Bronchial epithelial cell (primary cell): ENCODE measurements at places on chromosomes 12 and 14. TPM values are rescaled to one million over a fixed set of nuclear protein-coding genes. Genes with fewer than 3 reads are reported as not detected.
A peak's percentile ranks its signal among the peaks of the same experiment; 100 is the strongest.

GRCh38 chr12:12198124-12198523, 68.7 kb downstream of the LRP6 start:
- no peak for DNase-seq

The LRRC43 gene
- under 0.01 and 0.51 TPM in 2 replicates for total RNA-seq

The BCL7A gene
- 16.3 and 17.1 TPM in 2 replicates for total RNA-seq

DNA sequence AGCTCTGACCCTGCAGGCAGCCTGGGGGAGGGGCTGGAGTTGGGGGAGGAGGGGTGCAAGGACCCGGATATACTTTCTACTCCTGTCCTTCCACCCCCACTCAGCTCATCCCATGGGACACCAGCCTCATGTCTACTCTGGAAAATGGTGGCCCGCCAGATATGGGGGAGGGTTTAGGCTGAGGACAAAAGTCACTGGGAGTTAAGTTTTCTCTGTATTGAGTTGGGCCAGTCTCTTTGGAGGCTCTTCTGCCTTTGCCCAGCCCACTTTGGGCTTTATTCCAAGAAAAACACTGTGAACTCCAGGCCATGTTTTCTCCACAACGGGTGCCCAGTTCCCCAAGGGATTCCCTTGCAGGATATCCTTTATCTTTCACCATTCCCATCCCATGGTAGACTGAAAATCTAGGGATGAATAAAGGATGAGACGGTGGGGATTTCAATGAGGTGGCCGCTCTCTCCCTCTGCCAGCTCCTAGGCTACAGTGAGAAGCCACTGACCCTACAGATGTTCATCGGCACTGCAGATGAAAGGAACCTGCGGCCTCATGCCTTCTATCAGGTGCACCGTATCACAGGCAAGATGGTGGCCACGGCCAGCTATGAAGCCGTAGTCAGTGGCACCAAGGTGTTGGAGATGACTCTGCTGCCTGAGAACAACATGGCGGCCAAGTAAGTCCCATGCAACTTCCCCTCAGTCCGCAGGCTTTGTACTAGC, 4.9 kb downstream of the NFATC4 start:
- no peak for DNase-seq

DNA sequence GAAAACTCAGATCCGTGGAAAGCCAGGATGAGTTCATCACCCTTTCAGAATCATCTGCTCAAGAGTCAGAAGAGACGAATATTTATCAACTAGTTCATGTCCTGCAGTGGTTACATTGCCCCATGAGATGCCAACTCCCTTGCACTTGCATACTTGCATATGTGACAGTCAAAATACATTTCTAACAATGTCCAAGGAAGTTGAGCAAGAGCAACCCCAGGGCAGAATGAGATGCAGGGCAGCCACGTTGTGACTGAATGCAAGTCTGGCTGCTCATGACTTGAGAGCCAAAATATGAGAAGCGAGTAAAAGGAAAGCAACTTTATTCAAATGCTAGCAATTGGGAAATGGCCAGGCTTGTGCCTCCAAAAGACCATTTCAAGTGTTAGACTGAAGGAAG, 23.6 kb upstream of the UTP20 start:
- DNase-seq: no peak

DNA sequence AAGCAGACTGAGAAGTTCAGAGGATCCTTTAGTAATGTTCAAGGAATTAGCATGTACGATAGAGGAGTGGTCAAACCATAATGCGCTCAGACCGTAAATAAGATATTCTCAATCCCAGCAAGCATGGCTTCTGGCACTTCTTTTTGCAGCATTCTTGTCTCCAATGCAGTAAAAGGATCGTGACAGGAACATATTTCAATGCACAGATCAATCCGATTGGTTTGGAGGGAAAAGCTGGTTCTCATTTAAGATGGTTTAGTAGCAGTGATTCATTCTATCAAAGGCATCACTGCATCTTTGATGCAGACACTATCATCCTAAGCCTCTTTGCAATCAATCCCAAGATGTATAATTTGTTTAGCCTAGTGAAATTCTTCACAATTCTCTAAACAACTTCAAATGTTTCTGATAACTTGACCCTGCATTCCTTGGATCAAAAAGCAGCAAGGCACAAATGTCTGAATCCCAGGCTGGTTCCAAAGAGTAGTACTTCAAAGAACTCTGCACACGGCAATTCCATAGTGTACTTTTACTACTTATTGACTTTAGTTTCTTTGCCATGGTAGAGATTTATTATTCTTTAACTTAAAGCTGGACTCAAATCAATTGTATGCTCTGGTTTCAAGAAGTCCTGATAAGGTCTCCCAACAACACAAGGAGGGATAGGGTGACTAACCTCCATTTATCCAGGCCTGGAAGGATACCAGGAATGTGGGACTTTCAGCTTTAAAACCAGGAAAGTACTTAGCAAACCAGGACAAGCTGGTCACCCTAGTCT, 96.8 kb upstream of the MDM1 start:
- no peak for DNase-seq

DNA sequence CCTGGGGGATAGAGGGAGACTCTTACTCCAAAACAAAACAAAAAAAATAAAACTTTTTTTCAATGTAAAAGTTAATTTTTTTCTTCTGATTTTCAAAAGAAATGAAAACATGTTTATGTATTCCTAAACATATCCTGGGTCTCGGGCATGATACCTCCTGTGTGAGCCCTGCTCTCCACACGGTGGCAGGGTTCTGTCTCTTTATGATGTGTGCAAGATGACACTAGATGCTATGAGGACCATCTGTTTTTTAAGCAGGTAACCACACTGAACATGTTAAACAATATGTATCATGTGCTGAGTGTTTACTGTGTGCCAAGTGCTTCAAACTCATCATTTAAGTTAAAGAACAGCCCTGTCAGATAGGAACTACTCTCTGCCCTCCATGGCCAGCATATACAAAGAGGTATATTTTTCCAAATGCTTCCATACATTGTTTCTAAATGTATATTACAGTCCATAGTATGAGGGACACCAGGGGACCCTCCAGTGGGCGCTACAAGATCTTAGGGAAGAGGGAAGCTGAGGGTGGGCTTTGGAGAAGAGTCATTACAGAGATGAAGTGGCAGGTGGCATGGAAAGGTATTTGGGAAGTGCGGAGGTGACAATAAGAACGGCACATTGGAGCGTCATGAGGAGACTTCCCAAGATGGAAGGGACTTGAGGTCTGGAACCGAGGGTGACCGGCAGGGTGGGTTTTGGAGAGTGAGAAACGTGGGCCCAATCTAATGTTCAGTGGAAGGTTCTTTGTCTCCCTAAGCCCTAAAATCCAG, 28.5 kb downstream of the FOS start:
- DNase-seq: peak; percentile 24

The LRCOL1 gene
- total RNA-seq: not detected in 2 replicates

- DNase-seq: no peak
These were observed 5.3 kb downstream of the RNF41 start for GRCh38 chr12:56216461-56216860.

- DNase-seq: no peak
These were observed 279.0 kb downstream of the GRIN2B start for GRCh38 chr12:13702381-13702780.

- no peak for DNase-seq
These were observed 181.6 kb downstream of the CALM1 start for GRCh38 chr14:90578283-90578985.

DNA sequence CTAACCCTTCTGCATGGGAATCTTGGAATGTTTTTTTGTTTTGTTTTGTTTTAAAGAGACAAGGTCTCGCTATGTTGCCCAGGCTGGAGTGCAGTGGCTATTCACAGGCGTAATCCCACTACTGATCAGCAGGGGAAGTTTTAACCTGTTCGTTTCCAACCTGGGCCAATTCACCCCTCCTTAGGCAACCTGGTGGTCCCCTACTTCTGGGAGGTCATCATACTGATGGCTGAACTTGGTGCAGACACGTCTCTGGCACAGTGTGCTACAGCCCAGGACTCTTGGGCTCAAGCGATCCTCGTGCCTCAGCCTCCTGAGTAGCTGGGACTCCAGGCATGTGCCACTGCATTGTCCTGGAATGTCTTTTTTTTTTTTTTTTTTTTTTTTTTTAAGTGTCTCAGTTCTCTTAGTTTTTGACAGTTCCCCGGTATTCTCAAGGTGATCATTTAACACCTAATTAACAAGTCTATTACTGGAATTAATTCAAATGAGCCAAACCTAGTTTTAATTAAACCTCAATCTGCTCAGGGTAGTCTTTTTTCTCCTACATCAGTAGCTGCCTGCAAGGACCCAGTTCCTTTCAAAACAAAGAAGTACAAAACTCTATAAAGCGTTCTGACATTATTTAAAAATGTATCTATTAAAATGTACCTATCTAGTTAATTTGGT, 49.0 kb upstream of the ISM2 start:
- DNase-seq: no peak

DNA sequence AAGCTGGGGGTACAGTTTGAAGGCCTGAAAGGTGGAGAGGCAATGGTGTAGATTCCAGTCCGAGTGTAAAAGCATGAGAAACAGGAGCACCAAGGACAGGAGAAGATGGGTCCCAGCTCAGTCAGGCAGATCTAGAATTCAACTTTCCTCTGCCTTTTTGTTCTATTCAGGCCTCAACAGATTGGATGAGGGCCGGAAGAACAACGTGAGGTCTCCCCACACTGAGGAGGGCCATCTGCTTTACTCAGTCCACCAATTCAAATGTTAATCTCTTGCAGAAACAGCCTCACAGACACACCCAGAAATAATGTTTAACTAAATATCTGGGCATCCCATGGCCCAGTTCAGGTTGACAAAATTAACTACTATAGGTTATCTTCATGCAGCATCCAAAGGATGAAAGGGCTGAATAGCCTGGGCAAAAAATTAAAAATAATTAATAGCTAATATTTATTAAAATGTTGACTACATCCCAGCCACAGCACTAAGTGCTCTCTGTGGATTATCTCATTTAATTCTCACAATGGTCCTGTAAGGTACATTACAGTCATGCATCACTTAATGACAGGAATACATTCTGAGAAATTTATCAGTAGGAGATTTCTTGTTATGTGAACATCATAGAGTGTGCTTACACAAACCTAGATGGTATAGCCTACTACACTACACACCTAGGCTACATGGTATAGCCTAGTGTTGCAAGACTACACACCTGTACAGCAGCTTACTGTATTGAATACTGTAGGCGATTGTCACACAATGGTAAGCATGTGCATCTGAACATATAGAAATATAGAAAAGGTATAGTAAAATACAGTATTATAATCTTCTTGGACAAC, 22.5 kb downstream of the BTG1 start:
- DNase-seq: no peak

- DNase-seq: peak; percentile 58
These were observed 28.5 kb downstream of the RERG start for GRCh38 chr12:15192720-15193119.

GRCh38 chr14:106163316-106163715, 636.9 kb downstream of the TMEM121 start:
- no peak for DNase-seq

The KCNC2 gene
- total RNA-seq: under 0.01 TPM in 1 of 2 replicates, not detected in the other

DNA sequence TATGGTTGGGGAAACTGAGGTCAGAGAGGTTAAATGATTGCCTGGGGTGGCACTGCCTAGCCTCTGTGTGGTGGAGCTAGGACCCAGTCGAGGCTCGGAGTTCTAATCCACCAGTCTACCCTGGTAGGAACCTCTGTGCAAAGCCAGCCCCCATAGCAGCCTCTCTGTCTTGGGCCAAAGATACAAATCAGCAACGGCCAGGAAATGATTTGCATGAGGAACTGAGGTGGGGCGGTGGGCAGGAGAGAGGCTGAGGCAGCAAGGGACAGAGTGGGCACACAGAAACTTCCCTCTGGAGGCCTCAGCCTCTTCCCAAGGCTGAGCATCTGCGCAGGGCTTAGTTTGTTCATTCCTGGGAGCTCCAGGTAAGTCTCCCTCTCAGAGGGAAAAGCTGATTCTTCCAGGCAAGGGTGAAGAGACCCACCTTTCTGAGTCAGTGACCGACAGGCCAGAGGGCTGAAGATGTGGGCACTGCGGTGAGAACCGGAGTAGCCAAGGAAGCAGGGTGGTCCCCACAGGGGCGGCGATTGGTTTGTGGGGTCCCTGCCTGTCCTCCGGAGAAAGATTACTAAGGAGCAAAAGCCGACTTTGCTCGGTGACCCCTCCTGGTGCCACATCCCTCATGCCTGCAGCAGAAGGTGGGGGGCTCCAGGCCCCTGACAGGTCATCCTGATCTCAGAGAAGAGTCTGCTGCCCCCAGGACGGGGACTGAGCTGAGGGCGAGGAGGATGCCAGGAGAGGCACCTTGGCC, 134.6 kb downstream of the CACNA1C start:
- DNase-seq: no peak

The EXOC3L4 gene
- total RNA-seq: 0.26 TPM in 1 of 2 replicates, not detected in the other

The IL22 gene
- not detected in 2 replicates for total RNA-seq

The KIF5A gene
- under 0.01 and 0.26 TPM in 2 replicates for total RNA-seq

The ZNF740 gene
- total RNA-seq: 15.2 and 16.6 TPM in 2 replicates

GRCh38 chr14:100410056-100410565, 87.0 kb downstream of the SLC25A47 start:
- DNase-seq: peak; percentile 26

- DNase-seq: no peak
These were observed 4.3 kb downstream of the IRF2BPL start for GRCh38 chr14:77024171-77024691.

The AQP2 gene
- not detected in 2 replicates for total RNA-seq

DNA sequence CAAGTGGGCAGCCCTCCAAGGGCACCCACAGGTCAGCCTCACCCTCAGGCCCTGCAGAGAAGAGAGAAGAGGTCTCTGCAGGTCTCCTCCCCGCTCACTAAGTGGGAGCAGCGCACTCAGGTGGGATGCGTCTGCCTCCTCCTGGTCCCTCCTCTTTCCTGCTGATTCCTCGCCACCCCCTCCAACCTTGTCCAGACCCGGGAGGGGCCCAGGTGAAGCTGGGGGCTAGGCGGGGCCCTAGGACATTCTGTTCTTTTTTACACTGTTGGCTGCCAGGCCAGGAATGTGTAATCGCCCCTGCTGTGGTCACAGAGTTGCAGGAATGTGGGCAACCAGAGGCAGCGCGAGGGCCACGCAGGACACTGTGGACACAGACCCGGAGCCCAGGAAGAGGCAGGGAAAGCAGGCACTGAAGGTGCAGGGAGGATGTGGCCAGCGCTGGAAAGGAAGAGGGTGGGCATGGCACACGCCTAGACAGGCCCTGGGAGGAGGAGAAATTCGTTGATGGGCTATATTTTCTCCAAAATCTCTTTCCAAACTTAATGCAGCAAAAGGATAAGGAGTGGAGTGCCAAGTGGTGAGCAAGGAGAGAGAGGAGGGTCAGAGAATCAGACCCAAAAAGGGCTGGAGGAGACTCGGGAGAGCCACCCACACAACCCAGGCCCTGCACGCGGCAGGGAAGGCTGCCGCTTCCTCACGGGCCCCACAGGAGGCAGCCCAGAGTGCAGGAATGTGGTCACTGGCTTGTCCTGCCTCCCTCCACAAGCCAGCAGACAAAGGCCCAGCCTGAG, 911 bp upstream of the SCNN1A start:
- DNase-seq: peak; percentile 57

- peak; percentile 95 for DNase-seq
These were observed 46.6 kb downstream of the CALM1 start for GRCh38 chr14:90443161-90444076.

- no peak for DNase-seq
These were observed 91.7 kb downstream of the NPAS3 start for GRCh38 chr14:33030386-33030785.

- DNase-seq: no peak
These were observed 123.4 kb downstream of the KSR2 start for GRCh38 chr12:117845271-117845904.

GRCh38 chr12:57477710-57478681, 1.7 kb downstream of the ARHGAP9 start:
- peak; percentile 48 for DNase-seq
